ENCODE measurements at places on chromosomes 4 and X. TPM values are rescaled to one million over a fixed set of nuclear protein-coding genes. Genes with fewer than 3 reads are reported as not detected.

- no peak for DNase-seq
These were observed 308.0 kb downstream of the DHRSX start for GRCh38 chrX:2192584-2193272.

Gene ZFYVE28
- polyA plus RNA-seq, result 2.2 TPM

Gene TRIM75
- not detected for polyA plus RNA-seq

Gene PNMA6A
- 0.15 TPM for polyA plus RNA-seq

Gene PCSK1N
- not detected for polyA plus RNA-seq

Gene GPR34
- not detected for polyA plus RNA-seq

Gene ADH1A
- not detected for polyA plus RNA-seq

DNA sequence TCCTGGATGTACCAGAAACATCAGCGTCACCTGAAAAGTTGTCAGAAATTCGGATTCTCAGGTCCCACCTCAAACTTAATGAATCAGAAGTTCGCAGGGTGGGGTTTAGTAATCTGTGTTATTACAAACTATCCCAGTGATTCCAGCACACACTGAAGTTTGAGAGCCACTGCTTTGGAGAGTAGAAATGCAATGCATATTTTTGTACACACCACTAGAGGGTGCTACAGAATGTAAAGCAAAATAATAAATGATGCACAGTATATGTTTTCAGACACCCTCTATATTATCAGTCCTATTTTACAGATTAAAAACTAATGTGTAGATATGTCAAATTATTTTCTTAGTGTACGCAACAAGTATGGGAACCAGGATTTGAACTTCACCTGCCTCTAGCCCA, 2.4 kb upstream of the MORF4L2 start:
- DNase-seq, result no peak

Gene PLP1
- polyA plus RNA-seq, result 0.47 TPM

Gene RASL11B
- 4.3 TPM for polyA plus RNA-seq

- no peak for DNase-seq
These were observed 3.0 kb downstream of the PLXNB3 start for GRCh38 chrX:153766871-153767673.

Gene MGARP
- 42.6 TPM for polyA plus RNA-seq

GRCh38 chr4:186557486-186557885, 2.1 kb upstream of the MTNR1A start:
- no peak for DNase-seq

DNA sequence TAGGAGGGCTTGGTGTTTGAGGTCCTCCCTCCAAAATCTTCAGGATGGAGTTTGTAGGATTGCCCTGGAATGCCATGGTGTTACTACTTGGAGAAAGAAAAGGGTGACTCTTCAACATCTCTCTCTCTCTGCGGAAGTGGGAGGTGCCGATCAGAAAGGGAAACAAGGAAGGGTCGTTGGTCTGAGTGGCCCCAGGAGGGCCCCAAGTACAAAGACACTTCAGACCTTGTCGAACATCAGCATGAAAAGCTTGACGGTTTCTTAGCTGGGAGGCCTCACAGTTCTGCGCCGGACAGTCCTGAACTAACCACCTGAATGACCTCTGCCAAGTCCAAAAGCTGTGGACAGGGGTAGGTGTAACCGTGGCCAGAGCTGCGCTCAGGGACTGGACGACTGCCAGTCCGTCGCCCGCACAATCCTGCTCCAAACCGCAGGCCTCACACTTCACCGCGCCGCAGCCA, 646 bp upstream of the GSX2 start:
- no peak for DNase-seq

DNA sequence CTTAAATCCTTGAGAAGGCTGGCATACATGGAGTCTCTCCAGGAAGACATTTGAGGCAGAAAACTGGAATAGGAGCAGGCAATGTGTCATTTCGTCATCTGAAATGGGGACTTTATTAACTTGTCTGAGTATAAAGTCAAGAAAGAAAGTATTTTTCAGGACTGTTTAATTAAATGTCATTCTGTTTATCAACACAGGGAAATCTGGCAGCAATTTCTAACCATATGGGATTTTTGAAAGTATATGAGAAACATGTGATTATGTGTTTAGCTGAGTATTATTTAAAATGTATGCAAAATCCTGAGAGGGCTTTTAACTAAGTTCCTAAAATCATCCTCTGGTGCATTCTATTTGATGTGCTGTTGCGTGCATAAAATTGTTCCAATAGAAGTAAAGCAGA, 3.9 kb upstream of the FAM9A start:
- DNase-seq, result no peak

GRCh38 chr4:42547805-42548204, 109.1 kb downstream of the ATP8A1 start:
- DNase-seq, result no peak

DNA sequence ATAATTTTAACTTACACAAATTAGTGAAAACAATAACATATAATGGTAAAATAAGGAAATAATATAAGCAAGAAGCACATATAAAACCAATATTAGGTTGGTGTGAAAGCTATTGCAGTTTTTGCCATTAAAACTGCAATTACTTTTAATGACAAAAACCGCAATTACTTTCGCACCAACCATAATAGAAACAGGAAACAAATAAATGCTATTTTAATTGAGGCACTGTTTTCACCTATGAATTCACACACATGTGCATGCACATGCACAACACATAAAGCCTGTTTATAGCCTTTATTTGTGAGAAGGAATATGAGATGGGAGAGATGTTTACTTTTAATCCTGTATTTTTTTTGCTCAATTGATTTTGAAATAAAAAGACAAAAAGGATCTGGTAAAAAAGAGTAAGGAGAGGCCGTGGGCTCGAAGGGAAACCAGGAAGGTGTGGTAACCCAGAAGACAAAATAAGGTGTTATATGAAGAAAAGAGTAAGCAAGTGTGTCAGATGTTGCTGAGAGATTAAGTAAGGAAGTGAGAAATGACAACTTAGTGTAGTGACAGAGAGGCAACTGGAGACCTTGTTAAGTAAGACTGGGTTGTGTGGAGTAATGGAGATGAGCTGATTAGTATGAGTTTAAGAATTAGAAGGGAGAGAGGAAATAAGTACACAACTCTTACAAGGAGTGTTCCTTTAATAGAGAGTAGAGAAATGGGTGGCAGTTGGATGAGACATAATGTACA, 69.0 kb downstream of the KLHL13 start:
- DNase-seq, result no peak

DNA sequence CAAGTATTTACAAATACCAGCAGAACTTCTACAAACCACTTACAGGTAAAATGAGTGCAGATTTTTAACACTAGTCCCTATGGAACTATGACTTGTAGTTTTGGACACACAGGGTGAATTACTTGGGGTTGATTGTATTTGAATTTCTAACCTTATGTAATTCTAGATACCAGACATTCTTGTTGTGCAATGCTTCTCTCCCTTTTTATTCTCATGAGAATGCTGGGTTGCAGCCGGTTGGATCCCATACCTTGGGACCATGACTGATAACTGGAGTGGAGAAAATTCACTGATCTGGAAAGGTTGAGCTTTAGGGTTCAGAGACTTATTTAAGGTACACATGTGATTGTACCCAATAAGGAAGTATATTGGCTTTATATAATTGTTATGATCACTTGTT, 8.8 kb downstream of the TET2 start:
- no peak for DNase-seq

Gene CT45A1
- polyA plus RNA-seq, result not detected

- no peak for DNase-seq
These were observed 68.0 kb downstream of the YIPF7 start for GRCh38 chr4:44583393-44583792.

DNA sequence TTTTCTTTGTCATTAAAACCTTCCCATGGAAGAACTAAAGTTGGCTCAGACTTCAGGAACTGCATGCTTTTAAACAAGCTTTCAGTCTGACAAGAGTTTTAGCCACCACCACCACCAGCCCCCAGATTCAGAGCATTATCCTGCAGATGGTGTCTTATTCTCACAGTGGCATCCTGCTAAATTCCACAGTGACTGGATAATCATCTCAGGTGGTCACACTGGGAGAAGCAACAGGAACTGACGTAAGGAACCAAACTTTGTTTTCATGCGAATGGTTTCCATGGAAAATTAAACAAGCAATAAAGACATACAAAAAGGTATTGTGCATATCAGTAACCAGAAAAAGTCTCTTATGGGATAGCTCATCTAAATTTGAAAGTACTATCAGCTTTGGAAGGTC, 370.7 kb downstream of the FBXW7 start:
- DNase-seq, result no peak

DNA sequence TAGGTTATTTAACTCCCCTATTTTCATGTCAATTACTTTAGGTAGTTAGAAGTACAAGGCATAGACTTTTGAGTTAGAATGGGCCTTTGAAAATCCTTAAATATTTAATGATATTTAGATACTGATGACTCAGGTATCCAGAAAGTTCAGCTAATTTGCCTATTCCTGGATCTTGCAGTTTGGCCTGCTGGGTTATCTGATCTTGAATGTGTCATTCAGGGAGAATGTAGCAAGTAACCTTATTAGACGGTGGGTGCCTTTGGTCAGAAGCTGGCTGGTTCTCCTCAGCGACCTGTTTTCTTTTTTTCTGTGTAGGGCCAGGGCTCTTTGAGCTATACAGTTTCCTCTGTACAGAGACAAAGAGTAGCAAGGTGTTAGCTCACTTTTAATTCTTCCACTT, 42.0 kb downstream of the MTM1 start:
- DNase-seq, result no peak

DNA sequence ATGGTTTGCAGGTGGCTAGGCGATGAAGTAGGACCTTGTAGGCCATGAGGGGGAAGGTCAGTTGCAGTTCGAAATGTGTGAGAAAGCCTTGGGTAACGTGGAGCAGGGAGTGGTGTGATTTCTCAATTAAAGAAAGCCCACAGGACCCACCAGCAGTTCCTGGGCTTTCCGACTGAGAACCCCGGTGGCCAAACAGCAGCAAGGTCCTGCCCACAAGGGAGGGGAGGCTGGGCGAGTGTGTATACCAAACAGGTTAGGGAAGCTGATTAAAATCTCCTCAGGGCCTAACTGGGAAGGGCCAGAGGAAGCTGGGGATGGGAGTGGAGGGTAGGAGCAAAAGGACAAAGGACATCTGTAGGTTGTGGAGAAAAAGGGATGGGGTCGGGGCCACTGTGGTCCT, 2.4 kb downstream of the ATP6AP1 start:
- no peak for DNase-seq

DNA sequence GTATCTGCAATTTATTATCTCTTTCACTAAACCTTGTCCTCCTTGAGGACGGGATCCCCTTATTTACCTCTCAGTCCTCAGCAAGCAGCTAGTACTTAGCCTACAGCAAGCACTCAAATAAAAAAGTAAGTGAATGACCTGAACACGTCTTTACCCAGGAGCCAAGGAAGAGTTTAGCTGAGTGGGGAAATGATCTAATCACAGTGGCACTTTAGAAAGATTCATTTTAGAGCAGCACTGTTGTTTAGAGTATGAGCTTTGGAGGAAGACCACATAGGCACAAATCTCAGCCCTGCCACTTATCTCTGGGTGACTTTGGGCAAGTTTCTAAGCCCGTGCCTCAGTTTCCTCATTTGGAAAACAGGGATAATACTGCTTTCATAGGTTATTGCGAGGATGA, 2.7 kb downstream of the FAM120C start:
- no peak for DNase-seq
